ENCODE measurements at places on chromosomes 5 and 9.

DNA sequence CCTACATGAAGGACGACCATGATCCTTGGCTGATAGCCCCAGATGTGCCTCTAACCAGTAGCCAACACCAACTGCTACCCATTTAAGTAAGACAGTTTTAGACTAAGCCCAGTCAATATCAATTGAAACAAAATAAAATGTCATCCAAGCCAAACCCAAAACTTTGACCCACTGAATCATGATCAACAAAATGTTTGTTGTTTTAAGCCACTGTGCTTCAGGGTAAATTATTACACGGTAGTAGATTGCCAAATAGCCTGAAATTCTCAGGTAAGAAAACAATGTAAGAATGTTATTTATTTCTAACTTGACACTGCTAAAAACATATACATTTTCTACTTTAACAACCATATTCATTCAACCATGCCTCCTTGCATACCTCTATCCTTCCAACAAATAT is 105.5 kb upstream of the PAPPA start:
- no peak for DNase-seq

DNA sequence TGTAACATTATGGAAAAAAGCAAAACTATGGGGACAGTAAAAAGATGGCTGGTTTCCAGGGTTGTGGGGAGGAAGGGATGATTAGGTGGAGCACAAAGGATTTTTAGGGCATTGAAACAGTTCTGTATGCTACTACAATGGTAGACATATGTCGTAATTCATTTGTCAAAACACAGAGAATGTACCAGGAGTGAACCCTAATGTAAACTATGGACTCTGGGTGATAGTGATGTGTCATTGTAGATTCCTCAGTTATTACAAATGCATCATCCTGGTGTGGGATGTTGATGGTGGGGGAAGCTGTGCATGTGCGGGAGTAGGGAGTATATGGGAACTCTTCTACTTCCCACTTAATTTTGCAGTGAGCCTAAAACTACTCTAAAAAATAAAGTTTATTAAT is 135.0 kb upstream of the GABRP start:
- no peak for DNase-seq

DNA sequence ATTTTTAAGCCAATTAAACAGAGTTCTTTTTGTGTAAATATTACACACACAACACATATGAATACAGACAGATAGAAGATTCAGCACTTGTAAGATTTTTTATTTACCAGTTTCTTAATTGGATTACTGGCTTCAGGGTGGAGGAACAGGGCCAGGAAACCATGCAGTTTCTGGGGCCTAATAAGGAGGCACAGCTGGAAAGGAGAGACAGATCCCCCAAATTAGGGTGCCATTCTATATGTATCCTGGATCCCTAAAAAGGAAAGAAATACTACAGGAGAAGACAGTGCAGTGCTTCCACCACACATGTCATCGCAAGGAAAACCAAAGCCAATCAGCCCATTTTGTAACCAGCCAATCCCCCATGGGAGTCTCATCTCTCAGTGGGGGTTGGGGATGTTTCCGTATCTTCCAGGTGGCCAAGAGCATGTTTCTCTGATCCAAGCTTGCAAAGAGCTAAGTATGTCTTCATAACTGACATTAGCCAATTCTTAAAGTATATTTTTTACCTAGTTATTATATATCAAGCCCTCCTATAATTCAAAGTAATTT is 15.8 kb upstream of the ABO start:
- no peak for DNase-seq

GRCh38 chr5:52694648-52695047 is 93.1 kb upstream of the ITGA1 start:
- DNase-seq, result no peak

DNA sequence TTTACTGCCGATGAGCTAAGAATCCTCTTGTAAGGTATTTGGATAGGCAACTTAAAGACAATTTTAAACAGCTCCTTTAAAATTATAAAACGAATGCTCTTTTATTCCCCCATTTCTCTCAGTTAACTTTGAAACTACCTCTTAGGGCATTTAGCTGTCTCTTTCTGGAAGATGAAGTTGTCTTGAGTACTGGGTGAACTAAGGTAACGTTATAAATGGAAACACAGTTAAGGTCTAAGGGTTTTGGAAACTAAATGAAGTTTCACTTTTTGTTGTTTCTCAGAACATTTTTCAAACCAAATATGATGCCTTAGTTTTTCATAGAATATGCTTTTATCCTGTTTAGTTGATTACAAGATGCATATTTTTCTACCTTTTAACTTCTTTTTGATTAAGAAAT is 6.8 kb downstream of the UBE2R2 start:
- DNase-seq, result no peak
